Inflammatory macrophage treated with lipopolysaccharide for 4 hours (primary cell): ENCODE measurements at places on chromosomes 1 and 21.
A peak's percentile ranks its signal among the peaks of the same experiment; 100 is the strongest.

GRCh38 chr1:109823543-109824348 is 60.0 kb upstream of the EPS8L3 start:
- DNase-seq, result peak; percentile 47

- DNase-seq, result no peak
These were observed at the start of gene LEFTY1 for GRCh38 chr1:225888898-225889601. Gene LEFTY1, minus strand, starts transcription at chr1:225889146. Its CDS starts 80 bp downstream, at chr1:225889066.

GRCh38 chr1:161676958-161677689 is 14.2 kb downstream of the FCGR2B start:
- no peak for DNase-seq

GRCh38 chr1:172719694-172720138 is 60.8 kb downstream of the FASLG start:
- DNase-seq, result peak; percentile 48

GRCh38 chr1:170214117-170215032 is 68.6 kb downstream of the NTMT2 start:
- DNase-seq, result no peak

DNA sequence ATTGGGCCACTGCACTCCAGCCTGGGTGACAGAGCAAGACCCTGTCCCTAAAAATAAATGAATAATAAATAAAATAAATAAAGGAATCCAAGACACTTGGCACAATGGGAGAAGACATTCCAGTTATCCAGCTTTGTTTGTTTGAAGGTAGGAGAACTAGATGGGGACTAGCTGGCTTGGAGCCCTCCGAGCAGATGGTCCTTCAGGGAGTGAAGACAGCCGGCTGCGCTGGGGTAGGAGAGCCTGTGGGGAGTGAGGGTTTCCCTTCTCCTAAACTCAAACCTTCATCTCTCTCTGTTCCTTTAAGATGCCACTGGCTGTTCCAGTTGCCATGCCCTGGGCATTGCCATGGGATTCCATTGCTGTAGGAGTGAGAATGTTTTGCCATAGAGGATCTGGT is 120.6 kb downstream of the NAV1 start:
- DNase-seq, result no peak

GRCh38 chr1:246108278-246108925 is 398.7 kb downstream of the SMYD3 start:
- no peak for DNase-seq

- DNase-seq, result no peak
These were observed 30.6 kb upstream of the USP24 start for GRCh38 chr1:55245781-55246180.

DNA sequence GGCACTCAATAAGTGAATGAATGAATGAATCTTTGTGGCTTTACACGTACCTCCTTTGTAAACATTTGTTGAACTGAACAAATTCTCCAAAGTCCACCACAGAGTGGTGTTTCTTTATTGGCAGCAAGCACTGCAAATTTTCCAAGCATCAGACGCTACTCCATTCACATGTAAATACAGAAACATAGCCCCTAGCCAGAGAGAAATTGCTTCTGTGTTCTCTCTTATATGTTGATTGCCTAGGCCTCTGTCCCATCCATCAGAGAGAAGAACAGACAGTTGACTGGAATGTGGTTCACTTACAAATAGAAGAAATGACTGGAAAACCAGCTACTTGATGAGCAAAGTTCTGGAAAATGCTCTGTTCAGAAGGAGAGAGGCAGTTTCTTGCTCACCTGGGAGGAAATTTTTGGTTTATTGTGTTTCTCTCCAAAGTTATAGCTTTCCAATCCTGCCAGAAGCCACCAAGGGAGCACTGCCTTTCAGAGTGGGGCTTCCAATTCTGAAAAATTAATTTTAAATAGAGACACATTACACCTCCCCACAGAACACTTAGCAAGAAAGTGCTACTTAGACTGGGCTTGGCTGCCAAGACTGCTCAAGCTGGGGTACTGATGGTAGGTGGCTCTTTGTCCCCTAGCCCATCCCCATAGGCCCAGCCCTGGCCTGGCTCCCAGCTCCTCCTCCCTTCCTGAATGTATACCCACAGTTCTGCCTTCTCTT is 18.1 kb upstream of the KIRREL1 start:
- DNase-seq, result no peak

GRCh38 chr1:25084407-25084806 is 147.9 kb downstream of the SYF2 start:
- no peak for DNase-seq

DNA sequence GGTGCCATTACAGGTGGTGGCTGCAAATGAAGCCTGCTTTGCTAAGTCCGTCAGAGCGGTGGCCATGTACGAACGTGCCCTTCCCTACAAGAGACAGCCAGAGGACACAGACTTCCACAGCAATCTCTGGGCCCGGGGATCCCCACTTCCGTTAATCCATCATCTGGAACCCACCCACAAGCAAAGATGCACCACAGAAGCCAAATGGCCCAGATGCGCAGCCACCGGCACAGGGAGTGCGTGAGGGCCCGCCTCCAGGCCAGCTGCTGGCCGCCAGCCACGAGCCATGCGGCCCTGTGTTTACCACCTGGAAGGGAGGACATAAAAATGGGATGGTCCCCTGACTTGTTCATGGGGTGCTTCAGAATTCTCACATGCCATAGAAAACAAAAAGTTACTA is 22.1 kb downstream of the MRAP start:
- no peak for DNase-seq

GRCh38 chr1:219419065-219419464 is 193.8 kb downstream of the ZC3H11B start:
- DNase-seq, result no peak

DNA sequence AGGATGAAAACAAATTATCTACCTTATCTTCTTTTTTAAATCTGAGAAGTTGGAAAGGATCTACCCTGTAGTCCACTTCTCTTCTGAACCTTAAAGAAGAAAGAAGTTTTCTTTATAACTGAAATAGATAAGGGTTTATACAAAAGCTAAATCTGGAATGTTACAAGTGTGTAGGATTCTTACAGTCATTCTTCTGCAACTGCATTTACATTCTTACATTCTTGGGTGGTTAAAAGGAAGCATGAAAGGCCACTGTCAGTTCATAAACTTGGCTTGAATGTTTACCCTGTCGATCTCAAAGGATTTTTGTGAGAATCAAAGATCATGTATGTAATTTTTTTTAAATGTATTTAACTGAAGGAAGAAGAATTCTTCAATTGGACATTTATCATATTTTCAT is 142.1 kb upstream of the BRINP3 start:
- no peak for DNase-seq

DNA sequence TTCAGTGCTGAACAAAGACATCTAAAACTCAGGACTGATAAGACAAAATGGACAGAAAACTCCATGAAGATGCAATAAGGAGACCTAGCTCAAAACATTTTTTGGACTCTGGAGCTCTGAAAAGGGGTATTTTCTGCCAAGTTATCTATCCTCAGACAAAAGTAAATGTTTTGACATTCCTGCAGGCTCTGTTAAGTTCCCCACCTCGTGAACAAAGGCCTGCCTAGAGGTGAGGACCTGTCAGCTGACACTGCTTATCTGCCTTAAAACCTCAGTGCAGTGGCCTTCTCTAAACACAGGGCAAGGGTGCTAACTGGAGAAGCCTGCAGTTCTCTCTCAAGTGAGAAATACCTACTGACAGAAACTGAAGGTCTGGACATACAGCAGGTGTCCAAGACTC is 41.1 kb downstream of the COLGALT2 start:
- no peak for DNase-seq

DNA sequence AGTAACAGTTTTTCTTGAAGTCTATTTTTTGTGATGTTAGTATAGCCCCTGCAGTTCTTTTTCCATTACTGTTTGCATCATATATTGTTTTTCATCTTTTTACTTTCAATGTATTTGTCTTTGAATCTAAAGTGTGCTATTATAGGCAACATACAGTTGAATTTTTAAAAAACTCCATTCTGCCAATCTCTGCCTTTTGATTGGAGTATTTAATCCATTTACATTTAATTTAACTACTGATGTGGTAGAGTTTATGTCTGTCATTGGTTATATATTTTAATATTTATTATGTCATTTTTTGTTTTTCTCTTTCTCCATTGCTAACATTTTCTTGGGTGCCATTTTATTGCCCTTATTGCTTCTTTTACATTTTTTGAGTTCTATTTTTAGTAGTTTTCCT is 296.3 kb downstream of the HMCN1 start:
- no peak for DNase-seq

- DNase-seq, result no peak
These were observed 6.6 kb downstream of the ATP1A4 start for GRCh38 chr1:160158031-160158430.

GRCh38 chr21:26087223-26087918 is 83.2 kb downstream of the APP start:
- DNase-seq, result no peak

GRCh38 chr1:68919075-68919474 is 422.2 kb upstream of the DEPDC1 start:
- DNase-seq, result no peak

DNA sequence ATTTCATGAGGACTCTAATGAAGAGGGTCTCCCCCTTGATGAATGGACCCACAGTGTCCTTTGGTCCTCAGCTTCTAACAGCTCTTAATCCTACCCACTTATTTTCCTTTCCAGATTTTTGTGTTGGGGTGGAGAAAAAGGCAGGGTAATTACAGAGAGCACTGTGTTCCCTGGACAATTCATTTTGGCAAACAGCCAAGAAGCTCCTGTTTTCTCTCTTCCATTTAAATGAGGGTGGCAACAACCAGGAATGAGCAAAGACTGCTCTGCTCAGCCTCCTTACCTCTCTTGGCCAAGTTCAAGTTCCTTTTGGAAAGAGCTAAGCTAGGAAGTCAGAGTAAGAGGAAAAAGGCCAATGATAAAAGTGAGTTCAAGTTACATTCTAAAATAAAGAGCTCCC is 11.9 kb downstream of the XKR8 start:
- no peak for DNase-seq
